ENCODE measurements at places on chromosomes 1 and 21.

GRCh38 chr1:112807117-112807516 is 92.0 kb upstream of the PPM1J start:
- DNase-seq = no peak

DNA sequence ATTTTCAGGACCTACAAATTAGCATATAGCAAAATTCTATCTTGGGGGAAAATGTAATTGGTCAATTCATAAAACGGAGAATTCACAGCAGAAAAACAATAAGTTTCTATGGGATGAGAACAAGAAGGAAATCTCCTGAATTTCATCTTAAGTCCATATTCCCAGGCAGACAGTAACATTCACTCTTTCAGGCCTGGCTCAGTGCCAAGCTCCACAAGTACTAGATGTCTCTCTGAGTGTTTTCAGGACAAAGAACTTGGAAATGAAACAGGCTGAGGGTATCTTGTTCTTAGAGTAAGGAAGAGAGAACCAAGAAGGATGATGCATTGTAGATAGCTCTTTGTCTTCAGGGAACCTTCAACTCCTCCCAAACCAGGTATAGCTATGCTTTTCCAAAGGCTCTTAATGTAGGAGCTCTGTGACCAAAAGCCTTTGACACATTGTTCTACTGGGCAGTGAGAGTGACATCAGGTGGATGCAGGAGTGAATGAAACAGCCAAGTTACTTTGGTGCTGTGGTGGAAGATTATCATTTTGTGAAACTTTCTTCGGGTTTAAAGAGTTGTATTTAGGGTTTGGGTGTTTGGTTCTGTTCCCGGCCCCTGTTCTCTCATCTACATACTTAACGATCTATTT is 298.3 kb downstream of the GPATCH2 start:
- DNase-seq = no peak

DNA sequence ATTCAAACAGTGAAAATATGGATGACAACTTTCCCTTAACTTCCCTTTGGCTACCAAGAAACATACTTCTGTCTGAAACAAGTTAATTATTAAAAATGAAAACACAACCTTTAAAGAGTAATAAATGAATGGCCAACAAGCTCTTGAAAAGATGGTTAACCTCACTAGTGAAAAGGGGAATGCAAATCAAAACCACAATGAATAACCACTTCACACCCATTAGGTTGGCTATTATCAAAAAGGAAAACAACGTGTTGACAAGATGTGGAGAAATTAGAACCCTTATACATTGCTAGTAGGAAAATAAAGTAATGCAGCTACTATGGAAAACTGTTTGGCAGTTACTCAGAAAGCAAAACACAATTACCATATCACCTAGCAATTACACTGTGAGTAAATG is 14.1 kb downstream of the COP1 start:
- no peak for DNase-seq

- DNase-seq = no peak
Observed at GRCh38 chr1:109850827-109851226, 59.8 kb upstream of the CSF1 start.

GRCh38 chr1:84653130-84653677 is 37.1 kb downstream of the SSX2IP start:
- no peak for DNase-seq

GRCh38 chr1:192983349-192983980 is 75.7 kb downstream of the UCHL5 start:
- peak; percentile 20 for DNase-seq

DNA sequence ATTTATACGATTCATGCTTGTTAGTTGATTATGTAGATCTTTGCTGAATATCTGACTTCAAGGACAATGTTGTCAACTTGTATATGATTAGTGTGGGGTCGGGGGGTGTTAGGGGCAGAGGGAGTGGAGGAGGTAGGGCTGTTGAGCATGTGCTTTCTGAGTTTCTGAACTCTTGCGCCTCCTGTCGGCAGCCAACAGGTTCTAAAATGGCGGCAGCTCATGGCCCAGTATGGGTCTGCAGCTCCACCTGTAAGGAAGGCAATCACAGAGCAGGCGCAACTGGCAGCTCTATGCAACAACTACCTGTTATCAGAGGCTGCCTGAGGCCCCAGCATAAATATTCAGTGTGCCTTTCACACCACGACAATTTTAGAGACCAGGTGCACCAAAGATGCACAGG is 205.8 kb upstream of the PLXNA2 start:
- no peak for DNase-seq

GRCh38 chr1:26336477-26337205 is 17.3 kb downstream of the CRYBG2 start:
- peak; percentile 77 for DNase-seq

- DNase-seq = no peak
Observed at GRCh38 chr1:165686971-165687433, 11.4 kb downstream of the ALDH9A1 start.

DNA sequence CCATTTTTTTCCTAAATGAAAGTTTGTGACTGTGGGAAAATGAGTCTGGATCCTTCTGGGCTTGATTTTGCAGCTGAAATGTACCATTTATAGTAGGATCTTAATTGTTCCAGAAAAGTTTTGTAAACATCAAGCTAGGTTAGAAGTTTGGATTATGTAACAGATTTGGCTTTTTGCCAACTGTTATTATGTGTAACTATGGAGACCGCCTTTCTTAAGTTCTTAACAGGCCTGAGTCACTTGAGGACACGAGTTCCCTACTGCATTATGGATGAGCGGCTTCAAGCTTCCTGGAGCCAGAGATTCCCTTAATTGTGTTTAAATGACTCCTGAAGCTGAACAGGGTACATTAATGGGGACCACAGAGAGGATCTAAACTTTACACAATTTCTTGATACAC is 22.2 kb downstream of the SLC25A33 start:
- no peak for DNase-seq

DNA sequence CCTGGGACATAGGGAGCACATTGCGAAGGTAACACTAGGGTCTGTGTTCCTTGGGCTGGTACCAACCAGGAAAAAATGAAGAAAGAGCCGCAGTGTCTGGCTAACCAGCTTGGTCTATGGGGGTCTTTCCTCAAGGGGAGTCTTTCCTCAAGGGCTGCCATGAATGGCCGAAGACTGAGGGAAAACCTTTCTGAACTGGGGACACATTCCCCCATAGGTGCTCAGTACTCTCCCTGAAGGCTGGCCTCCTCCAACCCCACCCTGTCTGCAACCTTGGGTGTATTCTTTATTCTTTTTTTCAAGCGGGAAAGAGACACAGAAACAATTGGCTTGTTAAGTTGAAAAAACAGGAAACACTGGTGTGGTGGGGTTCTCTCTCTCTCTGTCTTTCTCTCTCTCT is 200.5 kb downstream of the BACH1 start:
- no peak for DNase-seq

DNA sequence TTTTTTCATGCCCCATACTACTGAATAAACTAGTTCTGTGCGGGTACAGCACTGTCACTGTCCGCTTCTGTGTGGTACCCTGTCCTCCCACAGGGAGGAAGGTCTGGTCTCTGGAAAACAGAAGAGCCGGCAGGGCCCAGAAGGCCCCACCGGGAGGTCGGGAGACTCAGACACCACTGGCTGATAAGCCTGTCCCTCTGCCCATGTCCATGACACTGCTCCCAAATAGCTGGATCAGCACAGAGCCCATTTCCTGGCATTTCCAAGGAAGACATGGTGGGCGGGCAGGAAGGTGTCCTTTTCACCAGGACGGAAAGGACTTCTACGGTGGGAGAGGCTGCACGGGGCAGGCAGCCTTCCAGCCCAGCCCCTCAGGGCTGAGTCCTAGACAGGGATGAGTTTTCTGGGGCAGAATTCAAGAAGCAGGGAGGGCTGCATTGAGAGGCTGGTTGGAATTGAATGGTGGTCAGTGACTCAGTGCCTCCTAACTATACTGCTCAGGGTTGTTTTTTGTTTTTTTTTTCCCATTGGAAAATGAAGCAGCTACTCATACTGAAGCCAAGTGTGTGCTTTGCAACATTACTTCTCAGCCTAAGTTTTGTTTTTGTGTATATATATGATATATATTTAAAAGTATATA is 7.1 kb downstream of the PSRC1 start:
- DNase-seq = no peak

DNA sequence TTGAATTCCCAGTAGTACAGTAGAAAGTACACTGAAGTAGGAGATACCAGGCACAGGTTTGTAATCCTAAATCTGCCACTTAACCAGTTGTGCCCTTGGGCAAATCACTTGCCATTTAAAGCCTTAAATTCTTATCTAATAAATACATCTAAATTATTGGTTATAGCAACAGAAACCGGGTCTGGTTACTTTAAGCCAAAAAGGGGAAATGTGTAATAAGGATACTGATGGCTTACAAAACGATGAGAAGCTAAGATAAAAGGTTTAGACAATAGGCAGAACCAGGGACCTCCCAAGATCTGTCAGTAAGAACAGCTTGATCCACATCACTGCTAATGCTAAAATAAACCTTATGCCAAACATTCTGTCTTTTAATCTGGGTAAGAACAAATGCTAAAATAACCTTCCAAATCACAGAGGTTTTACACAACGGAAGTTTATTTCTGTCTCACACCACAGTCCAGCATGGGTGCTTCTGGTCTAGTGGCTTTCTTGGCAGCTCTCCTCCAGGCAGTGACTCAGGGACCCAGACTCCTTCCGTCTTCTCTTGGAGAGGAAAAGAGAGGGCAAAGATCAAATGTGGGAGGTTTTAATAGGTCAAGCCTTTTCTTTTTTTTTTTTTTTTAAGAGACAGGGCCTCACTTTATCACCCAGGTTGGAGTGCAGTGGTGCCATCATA is 16.5 kb upstream of the ZMYM1 start:
- no peak for DNase-seq

DNA sequence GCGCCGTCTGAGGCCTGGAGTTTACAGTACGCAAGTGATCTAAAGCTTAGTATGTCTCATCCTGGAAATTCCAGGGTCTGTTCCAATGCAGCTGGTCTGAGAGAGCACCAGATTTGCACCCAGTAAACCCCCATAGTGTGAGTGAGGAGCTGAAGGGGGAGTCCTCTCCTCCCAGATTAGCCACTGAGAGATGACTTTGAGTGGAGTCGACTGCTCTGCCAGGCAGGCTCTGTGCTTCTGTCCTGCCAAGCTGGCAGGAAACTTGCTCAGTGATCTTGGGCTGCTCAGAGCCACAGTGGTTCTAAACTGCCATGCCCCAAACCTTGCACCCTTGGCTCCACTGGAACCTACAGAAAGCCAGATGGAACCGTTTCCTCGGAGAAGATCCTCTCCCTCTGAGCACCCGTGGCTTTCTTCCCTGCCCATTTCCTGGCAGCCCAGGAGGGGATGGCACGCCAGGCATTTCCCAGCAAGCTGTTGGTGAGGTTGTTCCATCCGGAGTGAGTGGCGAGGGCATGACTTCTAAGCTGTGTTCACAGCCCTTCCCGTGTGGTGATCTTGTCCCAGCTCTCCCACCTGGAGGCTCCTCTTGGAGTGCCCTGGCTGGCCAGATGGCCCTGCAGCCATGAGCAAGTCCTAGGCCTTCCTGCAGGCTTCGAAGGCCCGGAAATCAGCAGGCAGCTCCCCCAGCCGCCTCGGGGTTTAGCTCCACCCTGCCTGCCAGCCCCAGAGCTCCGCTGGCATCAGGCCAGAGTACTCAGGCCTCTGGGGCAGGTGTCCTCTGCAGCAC is 125.9 kb upstream of the VAMP3 start:
- DNase-seq = no peak
